ENCODE measurements at places on chromosomes 7 and 10.

GRCh38 chr7:9937944-9938631, 1035.6 kb upstream of the PHF14 start:
- no peak for DNase-seq

GRCh38 chr10:62590306-62590705, 214.2 kb upstream of the ADO start:
- DNase-seq: no peak

DNA sequence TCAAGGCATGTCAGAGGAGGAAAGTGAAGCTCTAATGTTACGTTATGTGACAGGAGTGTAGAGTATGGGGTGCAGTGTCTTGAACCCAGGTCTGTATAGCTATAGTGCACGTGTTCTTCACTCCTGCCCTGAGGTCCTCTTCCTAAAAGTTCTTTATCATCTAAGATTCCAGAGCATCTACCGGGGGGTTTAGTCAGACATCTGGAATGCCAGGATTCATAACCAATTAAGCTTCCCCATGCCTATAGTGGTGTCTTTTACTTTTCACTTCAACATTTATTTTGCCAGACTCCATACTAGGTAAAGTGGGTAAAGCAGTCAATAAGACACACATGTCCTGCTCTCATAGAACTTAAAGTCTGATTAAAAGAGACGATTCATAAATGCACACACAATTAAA, 22.4 kb downstream of the PPP1R3C start:
- DNase-seq: no peak

DNA sequence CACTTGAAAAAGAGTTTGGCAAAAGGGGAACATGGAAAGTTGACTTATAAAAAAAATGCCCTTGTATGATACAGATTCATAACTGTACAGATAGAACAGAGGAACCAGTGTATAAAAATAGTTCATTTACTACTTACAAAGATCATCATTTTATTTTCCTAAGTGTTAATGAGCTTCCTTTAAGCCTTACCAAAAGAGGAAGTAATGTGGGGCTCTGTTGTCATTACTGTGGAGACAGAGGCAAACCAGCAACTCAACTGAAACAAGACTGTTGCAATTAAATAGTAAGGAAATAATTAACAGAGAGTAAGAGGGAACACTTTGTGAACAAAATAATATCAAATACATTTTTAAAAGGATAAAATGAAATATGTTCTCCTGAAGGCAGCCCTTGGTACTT, 526.2 kb upstream of the ADARB2 start:
- no peak for DNase-seq

GRCh38 chr7:25615003-25615402, 386.7 kb upstream of the NPVF start:
- no peak for DNase-seq

DNA sequence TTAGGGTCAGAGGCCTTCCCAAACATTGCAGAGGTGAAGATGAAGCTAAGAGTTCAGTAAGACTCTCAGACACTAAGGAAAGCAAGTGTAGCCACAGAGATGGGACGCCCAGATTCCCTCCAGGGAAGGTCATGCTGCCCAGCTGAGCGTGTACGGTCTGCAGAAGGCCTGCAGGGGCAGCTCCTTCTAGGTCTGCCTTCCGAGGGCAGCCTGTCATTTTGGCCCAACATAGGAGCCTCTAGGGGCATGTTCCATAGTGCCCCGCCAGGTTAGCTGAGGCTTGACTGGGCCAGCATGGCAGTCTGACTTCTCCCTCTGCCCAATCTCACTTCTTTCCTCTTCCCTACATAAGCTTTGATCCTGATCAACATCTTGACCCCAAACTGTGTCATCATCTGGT, 130.7 kb downstream of the PIP4K2A start:
- DNase-seq: no peak

DNA sequence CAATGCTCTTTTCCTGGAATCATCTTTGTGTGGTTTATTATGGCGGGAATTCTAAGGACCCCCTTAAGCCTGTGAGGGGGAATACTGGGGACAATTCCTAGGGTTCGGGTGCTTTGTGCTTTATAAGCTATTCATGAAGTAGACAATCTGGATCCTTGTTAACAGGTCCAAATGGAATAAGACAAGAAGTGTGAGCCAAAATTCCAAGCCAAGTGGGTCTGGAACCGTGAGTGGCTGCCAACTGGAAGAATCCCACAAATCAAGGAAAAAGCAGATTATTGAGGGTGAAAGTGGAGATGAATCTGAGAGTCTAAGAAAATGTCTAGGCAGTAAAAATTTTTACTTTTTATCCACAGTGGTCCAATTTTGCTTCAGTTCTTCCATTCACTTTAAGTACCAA, 136.8 kb downstream of the MDFIC start:
- no peak for DNase-seq

DNA sequence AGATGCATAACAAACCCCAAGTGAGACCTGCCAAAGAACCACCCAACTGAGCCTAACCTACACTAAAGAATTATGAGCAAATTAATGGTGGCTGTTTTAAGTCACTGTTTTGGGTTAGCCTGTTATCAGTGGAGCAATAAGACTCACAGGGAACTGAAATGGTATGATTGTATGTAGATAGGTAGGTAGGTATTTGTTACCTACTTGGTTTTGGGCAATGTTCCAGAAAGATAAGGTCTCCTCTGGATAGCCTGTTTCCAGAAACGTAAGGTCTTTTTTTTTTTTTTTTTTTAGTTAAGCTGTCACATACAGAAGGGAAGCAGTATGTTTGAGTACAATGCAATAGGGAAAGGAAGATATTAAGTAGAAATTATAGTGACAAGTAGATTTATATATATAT, 47.6 kb downstream of the PSMC2 start:
- no peak for DNase-seq

- no peak for DNase-seq
These were observed 176.4 kb downstream of the DNAJB6 start for GRCh38 chr7:157513162-157513621.

- DNase-seq: no peak
These were observed 7.7 kb downstream of the DIP2C start for GRCh38 chr10:681670-682318.

DNA sequence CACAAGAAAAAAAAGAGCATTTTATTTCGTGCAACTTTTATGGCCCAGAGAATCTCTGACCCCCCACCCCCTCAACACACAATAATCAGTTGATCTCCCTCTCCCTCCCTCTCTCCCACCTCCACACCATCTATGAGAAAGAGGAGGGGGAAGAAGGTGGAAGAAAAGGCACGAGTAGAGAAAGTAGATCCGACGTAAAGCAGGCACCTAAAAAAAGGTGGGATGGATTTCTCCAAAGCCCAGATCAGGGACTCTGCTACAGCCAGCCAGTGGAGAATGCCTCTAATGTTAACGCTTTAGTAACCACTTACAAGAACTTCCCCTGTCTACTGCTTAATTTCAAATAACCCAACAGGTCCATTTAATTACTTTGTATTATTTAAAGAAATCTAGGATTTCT, 24.4 kb downstream of the KMT2C start:
- DNase-seq: no peak

DNA sequence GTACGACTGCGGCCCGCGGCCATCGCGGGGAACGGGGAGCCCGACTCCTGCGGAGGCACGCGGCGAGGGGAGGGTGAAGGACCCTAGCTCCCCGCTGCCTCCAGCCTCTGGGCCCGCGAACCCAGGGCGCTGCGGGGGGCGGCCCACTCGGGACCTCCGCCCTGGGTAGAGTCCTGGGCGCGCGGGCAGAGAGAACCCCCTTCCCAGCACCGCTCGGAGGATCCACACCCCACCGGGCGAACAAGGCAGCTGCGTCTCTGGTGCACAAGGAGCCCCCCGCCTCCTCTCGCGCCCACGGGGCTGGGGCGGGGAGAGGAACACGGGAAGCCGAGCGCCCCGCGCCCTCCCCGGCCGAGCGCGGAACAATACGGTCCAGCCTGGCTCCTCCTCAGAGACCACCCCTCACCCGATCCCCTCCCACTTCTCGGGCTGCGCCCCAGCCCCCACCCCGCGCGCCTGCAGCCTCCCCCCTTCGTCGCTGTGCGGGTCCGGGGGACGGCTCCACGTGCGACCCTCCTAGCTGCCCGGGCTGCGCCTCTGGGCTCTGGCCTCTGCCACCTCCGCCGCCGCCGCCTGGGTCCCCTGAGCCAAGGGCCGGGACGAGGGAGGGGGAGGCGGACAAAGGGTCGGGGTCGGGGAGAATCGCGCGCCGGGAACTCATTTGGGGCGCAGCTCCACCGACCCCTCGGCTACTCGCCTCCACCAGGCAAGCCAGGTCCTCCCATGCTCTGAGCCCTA, at the start of gene WDR86:
WDR86 (minus strand) TSS at position 372 of the 738 bp plus-strand sequence. CDS start 449 bp downstream, outside the sequence.
- peak; percentile 61 for DNase-seq

DNA sequence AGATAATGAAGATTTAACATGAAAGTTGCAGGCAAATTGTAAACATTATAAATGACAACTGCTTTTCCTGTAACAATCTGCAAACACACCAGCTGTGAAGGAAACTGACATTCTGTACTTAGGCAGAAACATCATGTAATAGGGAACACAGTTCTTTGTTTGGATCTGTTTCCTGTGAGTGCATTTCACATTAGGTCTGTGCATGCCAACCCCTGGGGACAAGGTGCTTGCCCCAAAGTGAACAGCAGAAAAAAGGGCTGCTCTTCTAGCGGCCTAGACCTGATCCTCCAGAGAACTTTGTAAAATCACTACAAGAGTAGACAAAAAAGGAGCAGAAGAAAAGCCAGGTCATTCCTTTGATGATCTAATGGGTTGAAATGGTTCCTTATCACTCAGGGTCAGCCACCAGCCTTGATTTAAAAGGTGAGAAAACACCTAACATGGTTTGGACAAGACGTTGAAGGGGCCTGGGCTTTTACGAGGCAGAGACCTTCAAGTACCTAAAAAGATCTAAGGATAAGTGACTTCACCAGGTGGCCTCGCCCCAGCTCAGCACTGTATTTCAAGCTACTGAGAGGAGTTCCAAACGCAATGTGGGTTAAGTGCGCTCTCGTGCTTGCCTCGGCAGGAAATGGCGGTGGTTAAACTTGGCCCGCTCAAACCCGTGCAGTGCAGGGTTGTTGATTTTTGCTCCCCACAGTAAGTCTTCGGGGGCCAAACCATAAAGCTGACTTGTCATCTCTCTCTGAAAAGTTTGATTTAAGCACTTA, 249.7 kb downstream of the CREB5 start:
- DNase-seq: no peak

DNA sequence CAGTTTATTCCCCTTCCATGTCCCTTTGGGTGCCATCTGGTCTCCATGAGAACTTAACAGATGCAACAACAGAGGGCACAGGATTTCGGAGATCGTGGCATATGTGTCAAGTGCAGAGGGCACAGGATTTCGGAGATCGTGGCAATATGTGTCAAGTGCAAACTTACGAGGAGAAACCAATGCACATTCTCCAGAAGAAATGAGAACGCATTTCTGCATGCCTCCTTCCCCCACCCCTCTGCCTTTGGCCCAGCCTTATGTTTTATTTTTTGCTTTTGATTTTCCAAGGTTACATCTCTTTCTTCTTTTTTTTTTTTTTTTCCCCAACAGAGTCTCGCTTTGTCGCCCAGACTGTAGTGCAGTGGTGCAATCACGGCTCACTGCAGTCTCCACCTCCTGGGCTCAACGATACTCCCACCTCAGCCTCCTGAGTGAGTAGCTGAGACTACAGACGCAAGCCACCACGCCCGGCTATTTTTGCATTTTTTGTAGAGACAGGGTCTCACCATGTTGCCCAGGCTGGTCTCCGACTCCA, 586 bp upstream of the ANKRD26 start:
- peak; percentile 14 for DNase-seq

GRCh38 chr7:94003446-94004023, 620 bp downstream of the BET1 start:
- DNase-seq: no peak

- no peak for DNase-seq
These were observed 1.8 kb downstream of the PPIF start for GRCh38 chr10:79349072-79349491.

GRCh38 chr10:949446-949845, 17.9 kb upstream of the LARP4B start:
- no peak for DNase-seq

GRCh38 chr7:27925573-27926201, 185.7 kb downstream of the TAX1BP1 start:
- DNase-seq: no peak

DNA sequence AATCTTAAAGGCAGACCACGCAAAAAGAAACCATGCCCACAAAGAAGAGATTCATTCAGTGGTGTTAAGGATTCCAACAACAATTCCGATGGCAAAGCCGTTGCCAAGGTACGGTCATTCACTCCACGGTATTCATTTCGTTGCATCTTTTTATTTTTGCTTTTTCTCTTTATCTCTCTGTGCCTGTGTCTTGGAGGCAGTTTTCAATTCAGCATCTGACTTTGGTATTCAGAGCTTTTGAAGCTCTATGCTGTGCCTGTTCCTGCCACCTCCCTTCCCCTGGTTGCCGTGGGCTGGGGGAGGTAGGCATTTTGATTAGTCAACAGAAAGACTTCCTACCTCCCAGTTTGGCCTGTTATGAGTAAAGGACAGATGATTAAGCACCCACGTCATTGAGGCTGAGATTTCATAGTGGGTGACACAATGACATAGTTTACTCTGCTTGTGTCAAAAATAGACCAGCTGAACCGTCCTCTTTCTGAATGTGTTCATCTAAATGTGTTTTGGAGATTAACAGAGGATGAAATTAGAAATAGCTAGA, 149.5 kb downstream of the ARID5B start:
- DNase-seq: no peak

- no peak for DNase-seq
These were observed 374.0 kb downstream of the TNS3 start for GRCh38 chr7:47207956-47208355.

DNA sequence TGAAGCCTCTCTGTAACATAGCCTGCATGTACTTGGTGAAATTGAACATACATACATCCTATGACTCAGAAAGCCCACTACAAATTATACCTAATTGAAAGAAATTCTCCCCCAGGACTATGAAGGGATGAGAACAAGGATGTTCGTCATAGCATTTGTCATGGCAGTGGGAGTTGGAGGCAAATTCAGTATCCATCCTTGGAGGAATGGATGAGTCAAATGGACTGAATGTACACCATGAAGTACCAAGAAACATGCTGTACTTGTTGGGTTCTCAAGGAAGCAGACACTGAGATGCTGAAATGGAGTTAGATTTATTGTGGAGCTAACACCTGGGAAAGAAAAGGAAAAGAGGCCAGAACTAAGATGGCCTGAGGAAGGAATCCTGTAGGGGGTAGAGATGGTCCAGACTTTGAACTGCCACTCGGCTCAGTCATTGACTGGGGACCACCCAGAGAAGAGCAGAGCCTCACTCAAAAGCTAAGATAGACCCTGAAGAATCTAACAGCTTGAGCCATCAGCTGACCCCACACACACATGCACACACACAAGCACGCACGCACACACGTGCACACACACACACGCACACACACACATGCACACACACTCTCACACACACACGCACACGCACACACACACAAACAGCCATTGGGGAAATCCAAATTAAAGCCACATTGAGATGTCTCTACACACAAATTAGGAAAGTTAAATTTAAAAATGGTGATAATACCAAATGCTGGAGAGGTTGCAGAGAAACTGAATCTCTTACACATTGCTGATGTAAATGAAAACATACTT, 22.3 kb downstream of the AOC1 start:
- no peak for DNase-seq

- DNase-seq: no peak
These were observed 19.7 kb upstream of the CCSER2 start for GRCh38 chr10:84308481-84309304.

- DNase-seq: no peak
These were observed 326.2 kb upstream of the KAT6B start for GRCh38 chr10:74500026-74500704.

GRCh38 chr7:154929006-154929726, 73.8 kb downstream of the PAXIP1 start:
- no peak for DNase-seq

- no peak for DNase-seq
These were observed 85.0 kb downstream of the BTRC start for GRCh38 chr10:101438881-101439391.

All from pancreas (tissue), 10 donors.